Cardiac ventricle fibroblast (primary cell): ENCODE measurements at places on chromosomes 4 and X. TPM values are rescaled to one million over a fixed set of nuclear protein-coding genes. Genes with fewer than 3 reads are reported as not detected.

The CXCL11 gene
- not detected in 2 replicates for total RNA-seq

The MAGEC2 gene
- not detected in 2 replicates for total RNA-seq

The TEC gene
- 0.29 and 1.1 TPM in 2 replicates for total RNA-seq

The RHOXF2B gene
- total RNA-seq: not detected in 2 replicates
